Fibroblast of lung (primary cell): ENCODE measurements at places on chromosomes 7 and 10.

- no peak for DNase-seq
These were observed 36.2 kb downstream of the KAT6B start for GRCh38 chr10:74862625-74863024.

- DNase-seq: no peak
These were observed 312.8 kb downstream of the LRMDA start for GRCh38 chr10:75744261-75744660.

DNA sequence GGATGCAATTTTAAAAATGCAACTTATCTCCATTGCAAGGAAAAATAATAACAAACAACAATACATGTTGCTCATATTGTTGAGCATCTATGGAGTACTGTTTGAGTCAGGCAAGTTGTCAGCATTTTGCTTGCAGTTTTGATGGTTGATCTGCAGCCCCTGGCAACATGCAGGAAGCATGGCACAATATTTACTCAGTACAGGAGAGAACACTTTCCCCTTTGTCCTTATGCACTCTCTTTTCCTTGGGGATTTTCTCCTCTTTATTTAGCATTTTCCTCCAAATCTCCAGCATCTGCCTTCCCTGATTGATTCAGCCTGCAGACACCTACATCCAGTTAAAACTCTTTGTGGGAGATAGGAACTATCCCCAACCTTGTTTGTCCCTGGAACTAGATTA lies 620.5 kb upstream of the LRRN3 start:
- DNase-seq: no peak

GRCh38 chr10:323651-324293 lies 188.5 kb downstream of the ZMYND11 start:
- peak; percentile 96 for DNase-seq

GRCh38 chr10:120555842-120556532 lies 99.0 kb downstream of the PLPP4 start:
- no peak for DNase-seq

- no peak for DNase-seq
These were observed 2.1 kb downstream of the CAMK1D start for GRCh38 chr10:12351447-12351846.

- no peak for DNase-seq
These were observed 10.1 kb upstream of the UNC5B start for GRCh38 chr10:71202314-71202713.

DNA sequence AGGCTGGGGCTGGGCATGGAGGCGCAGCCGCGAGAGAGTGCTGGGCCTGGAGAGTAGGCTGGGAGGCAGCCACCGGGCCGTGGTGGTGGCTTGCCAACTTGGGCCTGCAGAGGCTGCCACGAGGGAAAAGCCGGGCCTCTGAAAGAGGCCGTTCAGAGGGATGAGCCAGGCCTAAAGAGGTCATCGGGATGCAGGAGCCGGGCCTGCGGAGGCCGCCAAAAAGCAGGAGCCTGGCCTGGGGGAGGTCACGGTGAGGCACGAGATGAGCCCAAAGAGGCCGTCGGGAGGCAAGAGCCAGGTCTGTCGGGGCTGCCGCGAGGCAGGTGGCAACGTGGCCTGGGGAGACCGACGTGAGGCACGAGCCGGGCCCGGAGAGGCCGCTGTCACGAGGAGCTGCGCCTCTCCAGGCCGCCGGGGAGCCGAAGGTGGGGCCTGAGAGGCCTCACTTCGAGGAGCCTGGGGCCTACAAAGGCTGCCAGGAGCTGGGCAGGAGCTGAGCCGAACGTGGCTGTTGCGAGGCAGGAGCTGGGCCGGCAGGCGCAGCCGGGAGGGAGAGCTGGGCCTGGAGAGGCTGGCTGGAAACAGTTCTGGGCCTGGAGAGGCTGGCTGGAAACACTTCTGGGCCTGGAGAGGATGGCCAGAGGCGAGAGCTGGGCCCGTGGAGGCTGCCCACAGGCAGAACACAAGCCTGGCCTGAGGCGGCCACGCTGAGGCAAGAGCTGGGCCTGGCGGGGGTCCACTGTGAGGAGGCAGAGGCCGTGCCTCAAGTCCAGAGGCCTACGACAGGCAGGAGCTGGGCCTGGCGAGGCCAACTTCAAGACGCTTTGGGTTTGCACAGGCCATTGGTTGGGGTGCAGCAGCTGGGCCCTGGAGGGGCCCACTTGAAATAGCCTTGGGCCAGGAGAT lies 24.6 kb downstream of the MDH2 start:
- DNase-seq: no peak

- DNase-seq: no peak
These were observed 13.8 kb downstream of the RSBN1L start for GRCh38 chr7:77710067-77710466.

GRCh38 chr7:22193450-22193983 lies 163.4 kb downstream of the RAPGEF5 start:
- DNase-seq: peak; percentile 52

GRCh38 chr7:82559193-82559805 lies 115.7 kb upstream of the CACNA2D1 start:
- peak; percentile 20 for DNase-seq

DNA sequence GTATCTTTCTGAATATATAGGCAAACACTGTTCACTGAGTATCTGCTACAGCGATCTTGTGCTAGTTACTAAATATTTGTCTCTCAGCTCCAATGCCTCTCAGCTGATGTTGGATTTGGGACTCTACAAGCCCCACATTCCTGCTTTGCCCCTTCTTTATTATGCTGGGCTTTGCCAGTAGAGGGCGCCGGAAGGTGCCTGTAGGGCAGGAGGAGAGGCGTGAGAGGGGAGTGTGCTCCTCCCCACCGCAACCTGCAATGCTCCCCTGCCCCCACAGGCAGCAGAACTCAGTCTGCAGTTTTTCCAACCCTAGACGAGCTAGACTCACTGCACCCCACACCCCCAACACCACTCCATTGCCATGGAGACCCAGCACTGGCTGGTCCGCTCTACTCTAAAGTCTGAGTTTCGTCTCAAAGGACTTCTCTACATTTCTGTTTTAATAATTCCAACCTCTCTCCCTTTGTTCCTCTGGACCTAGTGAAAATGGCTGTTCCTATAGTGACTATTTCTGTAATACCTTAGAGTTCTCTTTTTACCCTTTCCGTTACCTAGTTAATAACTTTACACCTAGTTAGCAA lies 337.6 kb downstream of the CCSER2 start:
- no peak for DNase-seq

GRCh38 chr10:76444034-76444800 lies 1012.8 kb downstream of the LRMDA start:
- peak; percentile 70 for DNase-seq

DNA sequence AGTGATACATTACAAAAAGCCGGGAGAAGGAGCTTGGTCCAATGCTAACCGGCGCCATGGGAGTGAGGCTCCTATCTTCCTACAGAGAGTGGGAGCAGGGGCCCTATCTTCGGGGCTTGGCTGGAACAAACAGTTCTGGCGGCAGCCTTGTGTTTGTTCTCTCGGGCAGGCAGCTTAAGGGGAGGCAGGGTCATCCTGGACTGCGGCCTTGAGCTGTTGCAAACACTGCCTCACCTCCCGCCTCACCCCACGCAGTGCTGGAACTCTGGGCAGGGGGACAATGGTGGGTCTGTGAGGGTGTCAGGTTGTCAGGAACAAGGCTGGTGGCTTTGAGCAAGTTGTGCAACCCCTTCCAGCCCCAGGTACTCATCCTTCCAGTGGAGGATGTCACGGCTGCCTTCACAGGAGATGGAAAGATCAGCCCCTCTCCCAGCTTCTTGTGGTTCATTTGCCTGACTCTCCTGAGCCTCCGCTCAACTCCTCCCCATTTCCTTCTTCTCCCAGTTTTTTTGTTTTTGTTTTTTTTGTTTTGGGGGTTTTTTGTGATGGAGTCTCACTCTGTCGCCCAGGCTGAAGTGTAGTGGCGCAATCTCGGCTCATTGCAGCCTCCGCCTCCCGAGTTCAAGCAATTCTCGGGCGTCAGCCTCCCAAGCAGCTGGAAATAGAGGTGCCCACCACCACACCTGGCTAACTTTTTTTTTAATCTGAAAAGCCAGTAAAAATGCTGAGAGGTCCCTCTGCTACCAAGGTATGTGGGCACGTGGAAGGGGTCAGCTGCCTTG lies 57.4 kb downstream of the SPOCK2 start:
- no peak for DNase-seq

DNA sequence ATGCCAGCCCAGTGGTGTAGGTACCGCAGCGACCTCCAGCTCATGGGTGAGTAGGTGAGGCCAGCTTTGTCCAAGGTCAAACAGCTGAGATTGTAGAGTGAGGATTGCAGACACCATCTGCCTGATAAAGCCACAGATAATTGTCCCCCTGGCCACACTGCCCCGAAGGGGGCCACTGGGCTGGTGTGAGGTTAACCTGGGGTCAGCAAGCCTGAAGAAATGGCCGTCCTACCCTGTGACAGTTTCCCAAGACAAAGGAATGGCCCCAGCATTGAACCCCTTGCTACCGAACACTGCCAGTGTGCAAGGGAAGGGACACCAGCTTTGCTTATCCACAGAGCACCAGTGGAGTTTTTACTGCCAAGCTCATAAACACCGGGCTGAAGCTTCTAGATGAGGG lies 23.0 kb downstream of the ECHDC3 start:
- DNase-seq: no peak

DNA sequence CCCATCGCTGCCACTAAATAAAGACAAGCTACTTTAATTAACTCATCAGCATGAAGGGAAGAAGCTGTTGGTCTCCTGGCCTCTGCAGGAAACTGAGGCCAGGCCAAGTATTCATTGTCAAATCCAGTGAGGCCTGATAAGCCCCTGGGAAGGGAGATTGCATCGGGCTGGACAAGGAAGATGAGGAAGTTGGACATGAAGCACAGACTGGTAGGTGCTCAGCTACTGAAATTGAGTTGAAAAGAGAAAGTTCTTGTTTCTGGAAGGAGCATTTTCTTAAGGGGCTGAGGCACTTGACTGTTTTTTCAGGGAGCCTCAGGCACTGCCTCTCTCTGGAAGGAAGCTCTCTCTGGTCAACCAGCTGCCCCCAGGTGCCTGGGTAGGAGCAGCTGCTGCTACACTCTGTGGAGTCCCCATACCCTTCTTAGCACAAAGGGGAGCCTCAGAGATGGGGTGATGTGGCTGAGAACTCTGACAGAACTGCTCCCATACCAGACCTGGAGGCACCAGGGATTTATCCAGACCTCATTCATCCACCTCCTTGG lies 90.3 kb upstream of the IKZF1 start:
- DNase-seq: no peak

DNA sequence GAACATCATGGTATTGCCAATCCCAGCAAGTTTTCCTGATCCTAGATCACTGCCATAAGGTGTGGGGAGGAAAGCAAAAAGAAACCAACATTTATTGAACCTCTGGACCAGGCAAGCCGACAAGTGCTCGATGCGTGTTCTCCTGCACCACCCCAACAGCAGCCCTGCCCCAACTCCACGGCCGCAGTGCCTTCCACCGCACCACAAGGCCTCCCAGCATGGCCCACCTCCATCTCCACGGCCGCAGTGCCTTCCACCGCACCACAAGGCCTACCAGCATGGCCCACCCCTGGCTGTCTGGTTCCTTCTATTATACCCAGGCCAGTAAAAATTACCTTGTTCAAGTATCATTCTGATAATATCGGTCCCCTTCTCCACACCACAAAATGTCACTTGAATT lies 8.7 kb downstream of the HIPK2 start:
- no peak for DNase-seq

GRCh38 chr10:35971397-35971796 lies 329.3 kb upstream of the FZD8 start:
- no peak for DNase-seq

- no peak for DNase-seq
These were observed 33.4 kb downstream of the PRPS1L1 start for GRCh38 chr7:17994079-17994850.

DNA sequence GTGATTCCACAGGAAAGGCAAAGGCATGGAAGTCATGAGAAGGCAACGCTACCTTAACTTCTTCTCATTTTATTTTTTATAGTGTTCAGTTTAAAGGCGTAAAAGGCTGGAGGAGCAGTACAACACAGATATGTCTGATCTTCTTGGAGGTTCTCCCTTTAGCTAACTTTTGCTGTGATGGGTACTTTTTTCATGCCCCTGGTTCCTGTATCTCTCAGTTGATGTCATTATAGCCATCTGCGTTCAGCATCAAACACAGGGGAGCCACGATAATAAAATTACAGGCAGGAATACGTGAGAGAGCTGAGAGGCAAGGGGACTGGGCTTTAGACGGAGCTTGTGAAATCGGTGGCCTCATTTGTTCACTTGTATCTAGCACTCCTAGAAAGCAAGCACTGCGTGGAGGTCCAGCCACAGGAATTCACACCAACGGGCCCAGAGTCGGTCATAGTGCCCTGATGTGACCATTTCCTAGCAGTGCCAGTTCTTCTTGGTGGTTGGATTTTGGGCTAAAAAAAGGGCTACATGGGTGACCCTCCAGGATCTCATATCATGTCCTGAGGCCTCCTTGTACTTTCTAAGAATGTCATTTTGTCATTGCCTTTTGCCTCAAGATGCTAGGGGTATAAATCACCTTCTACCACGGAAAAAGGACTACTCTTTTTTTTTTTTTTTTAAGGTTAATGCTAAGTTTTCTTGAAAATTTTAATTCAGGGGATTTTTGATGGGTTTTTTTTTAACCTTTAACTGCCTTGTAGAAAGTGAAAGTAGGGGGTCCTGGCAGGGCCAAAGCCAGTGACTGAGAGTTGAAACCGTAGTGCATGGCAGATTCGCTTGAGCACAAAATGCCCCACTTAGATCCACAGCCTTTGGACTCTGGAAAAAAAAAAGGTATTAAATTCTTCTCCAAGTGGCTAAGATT lies 191.5 kb downstream of the CELF2 start:
- DNase-seq: no peak

- no peak for DNase-seq
These were observed 752 bp downstream of the DRGX start for GRCh38 chr10:49394933-49395740.

GRCh38 chr7:26646336-26647048 lies 217.9 kb downstream of the SKAP2 start:
- DNase-seq: peak; percentile 27

DNA sequence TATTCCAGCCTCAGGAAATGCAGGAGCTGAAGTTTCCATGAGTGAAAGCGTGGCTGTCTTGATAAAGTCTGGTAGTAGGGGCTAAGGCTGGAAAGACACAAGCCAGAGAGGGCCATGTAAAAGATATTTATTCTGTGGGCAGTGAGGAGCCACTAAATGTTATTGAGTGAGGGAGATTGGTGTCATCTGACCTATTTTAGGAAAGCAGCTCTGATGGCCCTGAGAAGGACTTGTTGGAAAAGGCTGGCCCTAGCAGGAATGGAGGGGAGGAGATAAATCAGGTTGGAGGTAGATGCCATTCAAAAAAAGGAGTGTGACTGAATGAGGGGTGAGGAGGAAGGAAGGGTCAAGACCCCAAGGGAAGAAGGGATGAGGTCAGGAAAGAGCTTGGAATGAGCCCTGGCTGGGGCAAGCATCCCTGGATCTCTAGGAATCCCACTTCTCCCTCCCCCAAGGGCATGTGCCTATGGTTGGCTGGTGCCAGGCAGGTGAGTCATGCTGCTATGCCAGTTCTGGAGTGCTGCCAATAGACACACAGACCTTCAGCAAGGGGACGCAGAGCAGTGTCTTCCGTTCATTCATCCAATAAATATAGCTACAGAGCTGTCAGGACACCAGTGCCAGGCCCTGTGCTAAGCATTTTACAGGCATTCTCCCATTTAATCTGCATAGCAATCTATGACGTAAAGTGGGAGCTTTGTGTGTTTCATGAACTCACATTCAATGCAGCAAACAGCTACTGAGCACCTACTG lies 2.0 kb downstream of the ANKRD2 start:
- DNase-seq: peak; percentile 68

- no peak for DNase-seq
These were observed 9.0 kb downstream of the GTF2IRD1 start for GRCh38 chr7:74462707-74463100.
